Uterine smooth muscle cell (primary cell): ENCODE measurements at places on chromosomes 1 and 21. TPM values are rescaled to one million over a fixed set of nuclear protein-coding genes. Genes with fewer than 3 reads are reported as not detected.

FCGR2B gene
- not detected in 2 replicates for total RNA-seq

RHEX gene
- total RNA-seq = not detected in 2 replicates

EPHA10 gene
- total RNA-seq = under 0.01 TPM in 1 of 2 replicates, not detected in the other

OTUD7B gene
- total RNA-seq = 22.7 and 26.1 TPM in 2 replicates

RBP7 gene
- not detected in 2 replicates for total RNA-seq
